Calu3 (cell line): ENCODE measurements at places on chromosomes 12 and 14.

GRCh38 chr14:89753828-89754412 is 200.6 kb downstream of the EFCAB11 start:
- DNase-seq = no peak

DNA sequence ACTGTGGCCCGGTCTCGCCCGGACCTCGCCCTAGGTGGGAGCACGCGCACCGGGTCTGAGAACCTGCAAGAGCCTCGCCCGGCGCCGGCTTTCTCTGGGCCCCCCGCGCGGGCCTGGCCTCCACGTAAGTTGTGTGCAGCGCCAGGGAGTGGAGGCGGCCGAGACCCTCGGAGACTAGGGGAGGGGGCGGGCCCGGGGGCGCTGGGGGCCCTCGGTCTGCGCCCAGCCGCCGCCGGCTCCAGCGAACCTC is 183 bp upstream of the PRMT8 start:
- DNase-seq = no peak

DNA sequence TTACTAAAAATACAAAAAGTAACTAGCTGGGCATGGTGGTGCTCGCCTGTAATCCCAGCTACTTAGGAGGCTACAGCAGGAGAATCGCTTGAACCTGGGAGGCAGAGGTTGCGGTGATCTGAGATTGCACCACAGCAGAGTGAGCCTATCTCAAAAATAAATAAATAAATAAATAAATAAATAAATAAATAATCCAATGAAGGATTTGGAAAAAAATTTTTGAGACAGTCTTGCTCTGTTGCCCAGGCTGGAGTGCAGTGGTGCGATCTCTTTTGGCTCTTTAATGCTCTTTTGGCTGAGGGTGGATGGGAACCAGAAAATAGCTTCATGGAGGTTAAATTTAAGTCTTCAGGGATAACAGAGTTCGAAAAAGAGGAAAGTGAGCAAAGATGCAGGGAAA is 11.7 kb downstream of the ATP5MC2 start:
- DNase-seq = no peak

DNA sequence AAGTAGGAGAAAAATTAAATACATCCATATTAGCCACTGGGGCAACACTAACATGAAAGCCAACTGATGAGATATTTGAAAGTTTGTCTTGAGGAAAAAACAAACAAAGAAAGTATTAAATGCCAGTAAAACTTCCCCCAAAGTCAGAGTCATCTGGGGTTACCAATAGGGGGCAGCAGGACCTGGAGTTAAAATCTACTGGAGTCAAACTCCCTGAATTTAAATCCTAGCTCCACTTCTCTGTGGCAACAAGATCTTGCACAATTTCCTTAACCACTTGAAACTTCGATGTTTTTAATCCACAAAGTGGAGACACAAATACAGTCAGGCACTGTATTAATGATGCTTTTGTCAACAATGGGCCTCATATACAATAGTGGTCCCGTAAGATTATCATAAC is 14.4 kb downstream of the PLEKHG7 start:
- peak; percentile 12 for DNase-seq

DNA sequence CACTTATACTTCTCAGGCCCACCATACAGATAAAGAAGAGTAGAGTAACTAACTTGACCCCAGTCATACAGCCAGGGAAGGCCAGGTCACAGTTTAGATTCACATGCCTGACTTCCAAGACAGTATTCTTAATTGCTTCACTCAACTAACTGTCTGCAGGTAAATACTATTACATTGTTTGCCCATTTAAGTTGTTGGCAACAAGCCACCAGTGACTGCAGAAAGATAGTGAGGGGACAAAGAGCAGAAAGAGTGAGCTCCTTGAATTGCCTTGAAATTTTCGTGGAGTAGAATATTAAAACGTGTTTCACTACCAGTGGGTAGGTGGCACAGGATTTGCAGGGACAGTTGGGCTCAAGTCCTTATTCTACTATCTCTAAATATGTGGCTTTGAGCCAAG is 146.3 kb upstream of the RMST start:
- no peak for DNase-seq

GRCh38 chr14:76576047-76576741 is 185.1 kb upstream of the VASH1 start:
- DNase-seq = no peak

GRCh38 chr14:21721504-21721903 is 47.9 kb upstream of the OR4E1 start:
- no peak for DNase-seq

DNA sequence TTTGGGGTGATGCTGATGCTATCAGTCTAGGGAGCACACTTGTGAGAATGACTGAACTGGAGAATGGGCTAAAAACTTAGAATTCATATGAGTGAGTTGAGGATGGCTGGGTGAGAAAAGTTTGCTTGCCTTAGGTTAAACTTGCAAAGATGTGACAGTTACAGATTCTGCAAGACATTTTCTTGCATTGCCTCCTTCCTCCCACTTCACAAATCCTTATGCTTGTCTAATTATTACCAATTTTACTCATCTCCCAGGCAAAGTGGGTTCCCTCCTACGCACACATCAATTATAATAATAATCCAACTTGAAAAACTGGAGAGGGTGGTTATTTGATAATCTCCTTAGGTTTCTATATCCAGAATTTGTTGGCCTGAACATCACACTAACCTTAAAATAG is 50.9 kb downstream of the ATP2B1 start:
- no peak for DNase-seq

GRCh38 chr14:65287264-65288131 is 125.0 kb upstream of the FUT8 start:
- DNase-seq = no peak

DNA sequence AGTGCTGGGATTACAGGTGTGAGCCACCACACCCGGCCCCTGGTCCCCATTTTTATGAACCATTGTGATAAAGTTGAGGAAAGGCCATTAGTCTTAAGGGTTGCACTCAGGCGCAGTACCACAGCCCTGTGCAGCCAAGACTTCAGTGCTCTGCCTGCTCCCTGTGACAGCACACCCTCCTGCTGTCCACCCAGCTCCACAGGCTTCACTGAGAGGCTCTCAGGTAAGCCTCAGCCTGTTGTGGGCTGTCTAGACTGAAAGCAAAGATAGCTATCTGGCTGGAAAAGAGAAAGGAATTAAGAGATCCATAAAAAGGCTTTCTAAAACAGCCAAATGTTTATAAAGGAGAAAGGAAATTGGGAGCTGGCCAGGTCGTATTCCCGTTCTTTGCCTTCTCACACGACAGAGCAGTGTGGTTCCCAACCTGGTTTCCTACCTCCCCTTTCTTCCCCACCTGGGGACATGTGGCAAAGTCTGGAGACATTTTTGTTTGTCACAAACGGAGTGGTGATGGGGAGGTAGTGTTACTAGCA is 19.1 kb upstream of the DNM1L start:
- no peak for DNase-seq

GRCh38 chr14:53365486-53366130 is 212.5 kb upstream of the DDHD1 start:
- no peak for DNase-seq

GRCh38 chr12:124140944-124141486 is 153.9 kb upstream of the RFLNA start:
- DNase-seq = no peak

GRCh38 chr14:101118746-101119591 is 215.4 kb upstream of the RTL1 start:
- DNase-seq = no peak

- peak; percentile 29 for DNase-seq
These were observed 23.0 kb upstream of the TC2N start for GRCh38 chr14:91890291-91890749.

- DNase-seq = peak; percentile 2
These were observed 76.5 kb downstream of the TGFB3 start for GRCh38 chr14:75905147-75905904.

- no peak for DNase-seq
These were observed at the start of gene EVL for GRCh38 chr14:100065111-100065871. Gene EVL, plus strand, starts transcription at chr14:100065422. Its CDS starts 79 bp downstream, at chr14:100065501.

DNA sequence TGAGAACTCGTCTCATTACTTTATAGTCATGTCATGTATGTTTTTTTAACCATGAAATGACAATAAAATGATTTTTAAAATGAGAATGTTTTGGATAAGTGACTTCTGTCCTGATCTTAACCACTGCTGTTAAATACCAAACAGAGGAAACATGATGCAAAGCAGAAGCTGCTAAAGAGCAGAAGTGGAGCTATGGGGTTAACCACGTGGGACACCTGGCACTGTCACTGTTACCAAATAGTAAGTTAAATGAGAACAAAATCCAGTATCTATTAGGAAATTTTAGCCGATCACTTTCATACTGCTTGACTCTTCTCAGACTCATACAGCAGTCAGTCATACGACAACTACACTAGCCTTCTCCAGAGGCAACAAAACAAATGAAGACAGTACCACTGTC is 82.4 kb downstream of the SCAF11 start:
- no peak for DNase-seq

DNA sequence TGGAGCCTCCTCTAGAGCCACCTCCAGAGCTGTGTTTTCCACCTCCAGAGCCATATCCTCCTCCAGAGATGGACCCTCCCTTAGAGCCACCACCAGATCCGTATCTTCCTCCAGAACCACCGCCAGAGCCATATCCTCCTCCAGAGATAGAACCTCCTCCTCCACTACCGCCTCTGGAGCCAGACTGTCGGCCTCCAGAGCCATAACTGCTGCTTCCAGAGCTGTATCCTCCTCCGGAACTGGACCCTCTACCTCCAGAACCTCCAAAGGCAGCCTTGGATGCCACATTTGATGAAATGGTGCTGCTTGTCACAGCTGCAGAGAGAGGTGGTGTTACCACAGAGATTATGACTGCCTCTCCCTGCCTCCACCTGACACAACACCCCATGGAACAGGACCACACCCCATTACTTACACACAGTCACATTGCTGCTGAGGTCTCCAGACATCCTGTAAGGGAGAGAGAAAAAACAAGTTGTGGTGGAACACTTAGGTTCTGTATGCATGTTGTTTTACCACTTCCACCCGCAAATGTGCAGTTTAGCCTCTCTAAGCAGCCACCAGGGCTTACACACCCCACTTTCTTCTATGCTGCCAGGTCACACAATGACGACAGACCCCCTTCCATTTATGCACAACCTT is 6.8 kb downstream of the KRT2 start:
- DNase-seq = no peak

GRCh38 chr12:53193040-53193439 is 12.3 kb upstream of the CSAD start:
- DNase-seq = no peak

- DNase-seq = no peak
These were observed 33.9 kb downstream of the ACTN1 start for GRCh38 chr14:68945190-68945584.

GRCh38 chr14:74595006-74595735 is 16.9 kb downstream of the LTBP2 start:
- DNase-seq = no peak

DNA sequence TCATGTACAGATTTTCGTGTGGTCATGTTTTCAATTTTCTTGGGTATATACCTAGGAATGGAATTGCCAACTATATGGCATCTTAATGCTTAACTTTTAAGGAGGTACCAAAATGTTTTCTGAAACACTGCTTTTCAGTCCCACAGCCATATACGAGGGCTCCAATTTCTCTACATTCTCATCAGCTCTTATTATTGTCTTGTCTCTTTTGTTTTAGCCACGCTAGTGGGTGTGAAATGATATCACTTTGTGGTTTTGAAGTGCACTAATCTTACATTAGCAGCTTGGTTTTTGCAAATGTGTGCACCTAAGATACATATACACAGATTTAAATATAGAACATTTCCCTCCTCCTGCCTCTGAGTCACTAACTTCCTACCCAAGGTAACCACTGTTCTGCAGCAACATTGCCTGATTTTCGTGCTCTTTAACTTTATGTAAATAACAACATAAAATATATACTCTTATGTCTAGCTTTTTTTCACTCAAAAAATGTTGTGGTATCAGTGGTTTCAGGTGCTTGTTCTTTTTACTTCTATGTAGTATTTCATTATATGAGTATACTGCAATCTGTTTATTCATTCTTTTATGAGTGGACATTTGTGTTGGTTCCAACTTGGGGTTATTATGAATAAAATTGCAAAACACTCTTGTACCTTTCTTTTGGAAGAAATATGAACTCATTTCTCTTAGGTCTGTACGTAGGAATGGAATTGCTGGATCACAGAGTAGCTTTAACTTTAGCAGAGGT is 73.1 kb downstream of the ZFP36L1 start:
- DNase-seq = no peak

- no peak for DNase-seq
These were observed 124.5 kb downstream of the PTPRO start for GRCh38 chr12:15446807-15447206.

DNA sequence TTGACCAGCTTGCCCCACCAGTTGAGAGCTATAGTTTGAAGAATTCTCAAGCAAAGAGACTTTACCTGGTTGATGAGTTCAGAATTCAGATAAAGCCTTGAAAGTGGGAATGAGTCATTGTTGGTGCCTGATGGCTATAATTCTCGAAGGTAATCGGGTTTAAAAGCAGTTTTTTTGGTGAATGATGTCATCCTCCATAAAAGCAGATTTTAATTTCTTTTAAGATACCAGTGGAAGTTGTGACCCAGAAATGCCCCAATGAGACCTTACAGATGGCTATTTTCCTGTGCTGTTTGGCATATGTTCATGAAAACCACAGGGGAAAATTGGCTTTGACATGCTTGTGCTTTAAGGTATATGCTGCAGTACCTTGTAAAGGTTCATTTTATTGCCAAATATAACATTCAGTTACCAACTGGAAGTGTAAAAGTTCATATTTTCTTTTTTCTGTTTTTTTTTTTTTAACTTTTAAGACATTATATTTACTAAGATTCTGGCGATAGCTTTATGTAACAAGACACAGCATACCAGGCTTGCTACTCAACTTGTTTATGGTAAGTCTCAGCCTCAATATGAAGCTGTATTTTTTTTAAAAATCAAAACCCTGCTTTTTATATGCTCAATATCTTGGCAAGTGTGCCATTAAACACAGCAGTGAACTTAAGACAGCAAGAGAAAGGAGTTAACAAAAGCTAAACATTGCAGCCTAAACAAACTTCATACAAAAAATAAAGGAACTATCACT is 119.3 kb downstream of the LMNTD1 start:
- no peak for DNase-seq

- no peak for DNase-seq
These were observed 12.7 kb upstream of the RAN start for GRCh38 chr12:130859161-130859560.

DNA sequence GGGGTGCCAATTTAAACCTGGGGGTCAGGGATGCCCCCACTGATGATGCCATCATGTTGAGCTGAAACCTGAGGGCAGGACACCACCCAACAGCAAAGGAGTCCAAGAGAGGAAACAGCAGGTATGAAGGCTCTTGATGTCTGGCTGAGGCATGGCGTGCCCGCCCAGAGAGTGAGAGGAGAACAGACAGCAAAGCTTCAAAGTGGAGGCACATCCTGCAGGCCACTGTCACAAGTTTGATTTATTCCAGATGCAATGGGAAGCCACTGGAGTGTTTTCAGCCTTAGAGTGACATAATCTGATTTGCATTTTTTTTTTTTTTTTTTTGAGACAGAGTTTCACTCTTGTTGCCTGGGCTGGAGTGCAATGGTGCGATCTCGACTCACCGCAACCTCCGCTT is 34.8 kb downstream of the IRF2BPL start:
- no peak for DNase-seq

- DNase-seq = no peak
These were observed 183.1 kb downstream of the PHLDA1 start for GRCh38 chr12:75848431-75848925.

GRCh38 chr14:34874386-34875030 is 652 bp downstream of the BAZ1A start:
- DNase-seq = peak; percentile 42
